ENCODE measurements at places on chromosomes 3 and 15. TPM values are rescaled to one million over a fixed set of nuclear protein-coding genes. Genes with fewer than 3 reads are reported as not detected.

GRCh38 chr3:123337226-123337625 lies 111.7 kb downstream of the ADCY5 start:
- DNase-seq = no peak
- peaks cover 5% of the 10 kb centered on the region for H3K27me3 ChIP-seq
- no peaks in the 10 kb centered on the region for H3K36me3 ChIP-seq
- peaks cover 13% of the 10 kb centered on the region for H3K4me1 ChIP-seq
- H3K4me3 ChIP-seq = no peak overlapping the region
- H3K27ac ChIP-seq = peak overlapping the region; percentile 83

The ESYT3 gene
- 0.40 TPM for total RNA-seq

GRCh38 chr3:189168711-189169110 lies 3.1 kb upstream of the TPRG1 start:
- no peak overlapping the region for H3K27ac ChIP-seq
- H3K27me3 ChIP-seq = no peaks in the 10 kb centered on the region
- no peak for DNase-seq
- peaks cover 10% of the 10 kb centered on the region for H3K4me1 ChIP-seq
- peaks cover 2% of the 10 kb centered on the region for H3K36me3 ChIP-seq

GRCh38 chr3:89180334-89180733 lies 72.9 kb downstream of the EPHA3 start:
- H3K36me3 ChIP-seq = no peaks in the 10 kb centered on the region
- H3K4me1 ChIP-seq = peaks cover 2% of the 10 kb centered on the region
- no peak overlapping the region for H3K4me3 ChIP-seq
- no peaks in the 10 kb centered on the region for H3K27me3 ChIP-seq
- DNase-seq = no peak
- H3K27ac ChIP-seq = no peak overlapping the region

All from T-helper 17 cell (primary cell).